ENCODE measurements at places on chromosomes 16 and 17.
A peak's percentile ranks its signal among the peaks of the same experiment; 100 is the strongest.

- DNase-seq = no peak
Observed at GRCh38 chr16:83205896-83206295, 579.1 kb downstream of the CDH13 start.

DNA sequence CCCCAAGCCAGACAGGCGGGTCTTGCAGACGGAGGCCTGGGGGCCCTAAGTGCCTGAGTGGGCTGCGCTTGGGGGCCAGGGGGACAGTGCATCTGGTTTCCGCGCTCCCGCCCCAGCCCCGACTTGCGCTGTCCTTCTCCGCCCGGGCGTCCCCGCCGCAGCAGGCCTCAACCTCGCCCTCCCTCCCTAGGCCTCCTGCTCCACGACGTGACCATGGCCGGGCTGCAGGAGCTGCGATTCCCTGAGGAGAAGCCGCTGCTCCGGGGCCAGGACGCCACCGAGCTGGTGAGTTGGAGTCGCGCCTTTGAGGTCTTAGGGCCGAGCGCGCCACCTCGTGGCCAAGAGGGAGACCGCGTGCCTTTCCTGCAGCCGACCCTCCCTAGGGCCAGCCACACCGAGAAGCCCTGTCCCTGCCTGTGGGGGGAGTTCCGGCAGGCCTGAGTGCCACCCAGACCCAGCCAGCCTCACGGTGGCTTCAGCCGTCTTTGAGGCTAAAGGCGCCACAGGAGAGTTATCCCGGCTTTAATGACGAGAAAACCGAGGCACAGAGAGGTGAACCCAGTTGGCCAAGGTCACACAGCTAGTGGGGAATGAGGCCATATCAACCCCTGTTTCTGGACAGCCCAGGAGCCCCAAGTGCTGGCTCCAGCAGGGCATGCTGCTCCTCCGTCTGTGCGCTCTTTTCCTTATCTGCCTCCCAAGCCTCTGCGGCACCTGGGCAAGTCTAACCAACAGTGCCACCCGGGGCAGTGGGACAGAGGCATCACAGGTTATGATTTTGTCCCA is 12.2 kb upstream of the NDRG4 start:
- DNase-seq = peak; percentile 53

- DNase-seq = no peak
Observed at GRCh38 chr17:78268951-78269905, 37.8 kb downstream of the TMEM235 start.

- DNase-seq = no peak
Observed at GRCh38 chr17:76088041-76088867, 9.3 kb downstream of the ZACN start.

DNA sequence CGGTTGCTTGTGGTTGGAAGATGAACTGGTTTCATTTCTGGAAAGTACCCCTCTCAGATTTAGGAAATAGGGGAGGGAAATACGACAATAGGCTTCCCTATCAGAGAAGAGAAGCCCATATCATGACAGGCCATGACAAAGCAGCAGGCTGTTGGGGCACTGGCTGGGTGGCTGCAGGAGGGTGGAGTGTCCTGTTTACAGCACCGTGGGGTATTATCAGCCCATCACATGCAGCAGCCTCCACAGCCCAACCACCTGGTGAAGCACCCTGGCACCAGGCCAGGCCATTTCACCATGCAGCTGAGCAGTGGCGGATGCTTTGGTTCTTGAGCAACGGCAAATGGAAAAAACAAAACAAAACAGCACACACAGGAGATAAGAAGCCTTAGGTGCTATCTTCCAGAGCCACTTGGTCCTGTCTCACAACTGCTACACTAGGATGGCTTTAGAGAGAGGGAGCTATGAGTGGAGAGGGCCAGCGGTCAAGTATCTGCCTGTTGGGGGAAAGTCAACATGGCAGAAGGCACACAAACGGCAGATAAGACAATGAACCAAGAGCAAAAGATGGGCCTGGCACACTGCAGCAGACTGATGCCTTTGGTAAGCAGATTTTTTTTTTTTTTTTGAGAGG is 24.2 kb downstream of the FAM117A start:
- no peak for DNase-seq

DNA sequence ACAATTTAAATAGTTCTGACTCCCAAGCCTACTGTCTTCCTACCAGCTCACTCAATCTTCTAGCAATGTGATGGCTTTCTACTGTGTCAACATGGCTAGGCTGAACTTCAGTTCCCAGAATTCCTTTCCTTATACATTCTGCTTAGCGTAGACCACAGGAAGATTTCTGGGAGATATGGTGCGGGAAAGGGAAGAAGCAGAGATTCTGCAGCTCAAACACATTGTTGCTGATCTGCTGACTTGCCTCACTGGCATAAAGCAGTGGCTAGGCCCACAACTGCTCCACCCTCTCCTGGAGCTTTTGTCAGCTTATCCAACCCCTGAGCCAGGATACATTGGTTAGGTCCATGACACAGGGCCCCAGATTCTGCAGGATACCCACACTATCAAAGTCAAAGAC is 58.8 kb downstream of the GAS7 start:
- DNase-seq = no peak

DNA sequence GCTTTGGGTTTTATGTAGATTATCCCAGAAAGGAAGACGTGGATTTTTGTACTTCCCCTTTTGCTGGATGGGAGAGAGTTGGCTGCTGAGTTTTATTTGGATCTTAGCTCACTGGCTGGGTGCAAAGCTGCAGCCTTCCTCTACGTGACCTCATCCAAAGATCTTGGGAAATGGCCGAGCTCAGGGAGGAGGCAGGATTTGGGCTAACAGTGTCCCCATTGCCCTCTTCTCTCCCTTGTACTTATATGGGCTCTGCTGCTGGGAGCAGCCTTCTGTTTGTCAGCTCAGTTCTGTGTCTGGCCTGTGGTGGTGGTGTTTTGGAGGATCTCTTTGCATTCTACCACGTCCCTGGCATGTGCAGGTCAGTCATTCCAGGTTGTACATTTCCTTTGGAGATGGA is 2.0 kb downstream of the AOC3 start:
- DNase-seq = no peak

GRCh38 chr16:55559933-55560516 is 6.5 kb upstream of the CAPNS2 start:
- no peak for DNase-seq

DNA sequence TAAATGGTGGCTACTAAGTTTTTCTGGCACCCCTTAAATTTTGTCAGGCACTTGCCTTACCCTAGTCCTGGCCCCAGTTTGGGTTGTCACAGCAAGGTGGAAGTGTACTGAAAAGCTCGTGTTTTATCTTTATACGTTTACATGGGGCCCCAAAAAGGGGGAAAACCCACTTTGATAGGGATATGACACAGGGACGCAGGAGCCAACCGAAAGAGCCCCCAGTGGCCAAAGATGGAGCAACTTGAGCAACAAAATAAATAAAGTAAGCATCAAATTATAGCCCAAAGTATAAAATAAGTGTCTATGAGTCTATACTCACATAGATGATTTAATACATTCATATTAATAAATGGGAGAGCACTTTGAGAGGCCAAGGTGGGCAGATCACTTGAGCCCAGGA is 5.0 kb upstream of the CETP start:
- no peak for DNase-seq

GRCh38 chr17:42142371-42142896 is 12.4 kb downstream of the RAB5C start:
- DNase-seq = no peak

DNA sequence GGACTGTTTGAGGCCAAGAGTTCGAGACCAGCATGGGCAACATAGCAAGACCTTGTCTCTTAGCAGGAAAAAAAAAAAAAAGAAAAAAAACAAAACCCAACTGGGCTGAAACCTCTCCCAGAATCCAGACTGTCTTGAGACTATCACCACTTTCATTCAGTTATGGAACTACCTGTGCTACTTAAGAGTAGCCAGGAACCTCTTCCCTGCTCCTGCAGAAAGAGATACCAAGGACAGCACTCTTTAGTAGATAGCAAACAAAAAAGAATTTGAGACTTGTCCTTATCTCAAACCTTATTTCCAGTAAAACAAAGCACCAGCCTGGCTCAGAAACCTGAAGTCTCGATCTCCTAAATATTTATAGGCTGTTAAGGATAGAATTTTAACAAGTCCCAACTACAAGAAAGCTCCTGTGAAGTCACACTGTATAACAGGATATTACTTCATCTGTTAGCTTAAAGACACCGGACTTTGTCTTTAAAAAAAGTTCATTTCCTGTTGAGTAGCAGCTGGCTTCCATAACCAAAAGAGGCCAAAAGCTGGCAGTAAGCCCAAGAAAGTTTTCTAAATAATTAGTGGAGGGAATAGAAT is 5.1 kb downstream of the CDR2 start:
- no peak for DNase-seq

DNA sequence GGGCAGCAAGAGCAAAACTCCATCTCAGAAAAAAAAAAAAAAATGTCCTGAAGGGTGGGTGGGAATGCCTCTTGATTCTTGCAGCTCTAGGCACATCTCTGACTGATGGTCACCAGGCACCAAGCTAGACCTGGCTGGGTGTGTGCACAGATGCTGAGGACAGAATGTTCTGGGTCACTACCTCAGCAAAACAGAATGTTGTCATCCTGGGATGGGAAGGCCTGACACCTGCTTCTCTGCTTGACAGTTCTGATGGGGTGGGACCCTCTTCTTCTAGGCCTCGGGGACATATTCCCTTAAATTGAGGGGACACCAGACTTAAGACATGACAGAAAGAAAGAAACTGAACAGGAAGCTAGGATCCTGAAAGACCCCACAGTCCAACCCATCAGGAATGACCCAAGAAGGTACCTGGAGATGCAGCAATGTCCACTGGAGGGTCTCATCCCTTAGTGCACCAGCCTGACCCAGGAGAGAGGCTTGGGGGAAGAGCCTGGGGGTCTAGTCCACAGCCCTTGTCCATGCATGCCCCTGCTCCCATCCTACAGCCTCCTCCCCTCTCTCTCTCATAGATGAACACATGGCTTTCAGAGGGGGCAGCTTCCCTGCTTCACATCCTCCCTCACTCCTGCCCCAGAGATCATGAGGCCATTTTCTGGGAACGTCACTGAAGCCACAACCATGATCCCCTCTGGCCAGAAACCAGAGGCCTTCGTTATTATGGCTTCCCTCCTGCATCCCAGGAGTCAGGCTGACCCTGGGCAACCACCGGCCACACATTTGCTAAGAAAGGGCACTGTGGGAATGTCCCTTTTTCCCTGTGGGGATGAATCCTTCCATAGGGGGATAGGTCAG is 3.8 kb upstream of the STAT5B start:
- no peak for DNase-seq

DNA sequence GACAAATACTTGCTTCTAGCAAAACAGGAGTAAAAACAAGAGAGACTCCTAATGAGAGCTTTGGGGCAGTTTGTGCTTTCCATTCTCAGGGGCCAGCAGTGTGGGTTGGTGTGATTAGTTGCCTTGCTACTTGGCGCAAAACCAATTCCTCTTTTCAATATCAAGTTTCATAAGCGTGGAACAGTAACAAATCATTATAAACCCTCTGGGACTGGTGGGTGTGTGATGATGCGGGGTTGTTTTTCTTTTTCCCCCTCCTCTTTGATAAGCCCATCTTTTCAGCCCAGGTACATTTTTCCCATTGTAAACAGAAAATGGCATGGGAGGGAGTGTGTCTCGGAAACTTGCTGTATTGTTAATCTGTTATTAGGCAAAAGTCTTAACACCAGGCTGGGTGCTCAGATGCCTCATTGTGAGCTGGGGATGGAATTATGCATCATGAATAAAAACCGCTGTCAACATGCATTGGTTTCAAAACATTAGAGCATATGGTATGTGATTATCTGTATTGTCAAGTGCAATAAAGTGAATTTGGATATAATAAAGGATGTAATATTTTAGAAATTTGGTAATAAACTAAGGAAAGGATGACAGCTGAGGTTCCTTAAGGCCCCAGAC is 166.4 kb downstream of the CCDC182 start:
- no peak for DNase-seq

GRCh38 chr17:1592751-1593629 is 30.4 kb upstream of the PITPNA start:
- DNase-seq = no peak

- DNase-seq = no peak
Observed at GRCh38 chr16:71564335-71564967, 12.4 kb downstream of the TAT start.

- no peak for DNase-seq
Observed at GRCh38 chr17:54007855-54008254, 185.1 kb downstream of the KIF2B start.

- DNase-seq = no peak
Observed at GRCh38 chr17:28882154-28882895, 15.2 kb downstream of the FLOT2 start.

- no peak for DNase-seq
Observed at GRCh38 chr17:4720787-4721186, 10.4 kb downstream of the ARRB2 start.

GRCh38 chr17:39591958-39592954 is 15.5 kb downstream of the NEUROD2 start:
- peak; percentile 18 for DNase-seq

- DNase-seq = no peak
Observed at GRCh38 chr17:58279016-58279711, 1.6 kb downstream of the MPO start.

GRCh38 chr17:65772989-65773388 is 211.5 kb upstream of the AXIN2 start:
- DNase-seq = no peak

- DNase-seq = no peak
Observed at GRCh38 chr16:63652091-63652490, 1469.8 kb downstream of the CDH11 start.

- DNase-seq = no peak
Observed at GRCh38 chr16:56617212-56618085, 8.1 kb upstream of the MT1E start.

DNA sequence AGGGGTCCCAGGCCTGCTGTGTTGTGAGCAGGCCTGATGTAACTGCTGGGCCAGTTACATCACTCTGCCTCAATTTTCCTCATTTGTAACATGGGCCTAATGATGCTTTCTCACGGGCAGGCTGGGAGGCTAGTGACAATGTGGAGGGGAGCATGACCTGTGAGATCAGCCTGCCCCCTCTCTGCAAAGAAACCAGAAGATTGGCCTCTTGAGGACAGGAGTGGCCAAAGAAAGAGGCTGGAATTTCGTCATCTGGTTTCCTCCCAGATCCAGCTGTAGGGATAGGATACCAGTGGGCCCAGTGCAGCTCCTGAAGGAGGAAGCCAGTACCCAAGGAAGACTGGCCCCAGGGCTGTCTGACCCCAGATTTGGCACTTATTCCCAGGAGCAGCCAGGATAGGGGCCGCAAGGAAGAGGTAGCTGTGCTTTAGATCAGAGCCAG is 615 bp upstream of the SREBF1 start:
- DNase-seq = peak; percentile 47

DNA sequence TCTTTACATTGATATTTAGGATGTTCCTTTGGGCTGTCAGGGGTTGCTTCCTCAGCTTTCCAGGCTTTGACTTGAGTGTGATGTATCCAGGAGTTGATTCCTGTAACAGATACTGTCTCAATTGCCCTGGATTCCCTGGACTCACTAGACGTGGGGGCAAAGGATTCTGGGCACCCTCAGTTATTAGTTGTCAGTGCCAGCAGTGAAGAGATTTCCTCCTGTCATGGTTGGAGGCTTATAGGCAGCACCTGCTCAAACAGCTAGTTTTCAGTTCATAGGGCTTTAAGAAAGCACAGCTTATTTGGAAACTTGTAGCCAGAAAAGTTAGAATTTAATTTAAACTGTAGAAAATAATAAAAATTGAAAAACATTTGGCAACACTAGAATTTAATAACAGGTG is 9.5 kb upstream of the B4GALNT2 start:
- no peak for DNase-seq

- DNase-seq = no peak
Observed at GRCh38 chr17:14545156-14545906, 244.4 kb downstream of the HS3ST3B1 start.

Measured in RCC 7860 (cell line).